ENCODE measurements at places on chromosomes 12 and 14.

DNA sequence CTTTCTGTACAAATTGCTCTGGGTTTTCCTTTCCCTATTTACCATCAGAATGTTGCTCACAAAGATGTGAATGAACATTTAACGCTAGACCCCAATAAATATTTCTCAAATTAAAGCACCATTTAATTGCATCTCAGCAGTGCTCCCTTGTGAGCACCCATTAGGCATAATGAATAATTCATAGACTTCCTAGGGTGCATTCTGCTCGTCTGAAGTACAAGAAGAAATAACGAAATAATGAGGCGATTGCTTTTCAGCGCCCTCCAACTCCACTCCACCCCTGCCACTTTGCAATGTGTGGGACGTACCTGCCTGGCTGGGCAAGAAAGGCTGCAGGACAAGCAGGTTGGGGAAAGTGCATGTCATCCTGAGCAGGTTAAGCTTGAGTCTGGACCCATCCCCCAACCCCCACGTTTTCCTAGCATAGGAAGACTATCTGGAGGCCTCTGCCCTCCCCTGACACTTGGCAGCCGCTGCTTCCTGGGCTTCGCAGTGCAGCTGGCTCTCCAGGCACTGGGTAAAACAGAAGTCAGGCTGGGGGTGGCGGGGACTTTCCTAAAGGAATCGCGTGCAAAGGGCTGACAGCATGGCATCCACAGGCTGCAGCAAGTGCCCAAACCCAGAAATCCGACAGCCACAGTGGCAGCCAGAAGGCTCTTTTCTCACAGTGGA lies 253.7 kb downstream of the DUSP6 start:
- DNase-seq, result no peak

DNA sequence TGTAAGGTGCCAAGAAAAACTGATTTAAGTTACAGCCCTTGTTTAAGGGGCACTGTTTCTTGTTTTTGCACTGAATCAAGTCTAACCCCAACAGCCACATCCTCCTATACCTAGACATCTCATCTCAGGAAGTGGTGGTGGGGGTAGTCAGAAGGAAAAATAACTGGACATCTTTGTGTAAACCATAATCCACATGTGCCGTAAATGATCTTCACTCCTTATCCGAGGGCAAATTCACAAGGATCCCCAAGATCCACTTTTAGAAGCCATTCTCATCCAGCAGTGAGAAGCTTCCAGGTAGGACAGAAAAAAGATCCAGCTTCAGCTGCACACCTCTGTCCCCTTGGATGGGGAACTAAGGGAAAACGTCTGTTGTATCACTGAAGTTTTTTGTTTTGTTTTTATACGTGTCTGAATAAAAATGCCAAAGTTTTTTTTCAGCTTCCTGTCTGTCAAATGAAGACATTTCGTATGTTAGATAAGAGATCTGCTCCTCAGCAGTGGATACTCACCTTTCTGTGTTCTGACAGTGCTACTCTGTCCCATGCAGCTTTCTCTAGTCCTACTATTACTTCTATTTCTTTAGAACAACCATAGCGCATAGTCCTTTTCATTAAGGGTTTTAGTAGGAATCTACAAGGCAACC lies 1.2 kb upstream of the PA2G4 start:
- no peak for DNase-seq

DNA sequence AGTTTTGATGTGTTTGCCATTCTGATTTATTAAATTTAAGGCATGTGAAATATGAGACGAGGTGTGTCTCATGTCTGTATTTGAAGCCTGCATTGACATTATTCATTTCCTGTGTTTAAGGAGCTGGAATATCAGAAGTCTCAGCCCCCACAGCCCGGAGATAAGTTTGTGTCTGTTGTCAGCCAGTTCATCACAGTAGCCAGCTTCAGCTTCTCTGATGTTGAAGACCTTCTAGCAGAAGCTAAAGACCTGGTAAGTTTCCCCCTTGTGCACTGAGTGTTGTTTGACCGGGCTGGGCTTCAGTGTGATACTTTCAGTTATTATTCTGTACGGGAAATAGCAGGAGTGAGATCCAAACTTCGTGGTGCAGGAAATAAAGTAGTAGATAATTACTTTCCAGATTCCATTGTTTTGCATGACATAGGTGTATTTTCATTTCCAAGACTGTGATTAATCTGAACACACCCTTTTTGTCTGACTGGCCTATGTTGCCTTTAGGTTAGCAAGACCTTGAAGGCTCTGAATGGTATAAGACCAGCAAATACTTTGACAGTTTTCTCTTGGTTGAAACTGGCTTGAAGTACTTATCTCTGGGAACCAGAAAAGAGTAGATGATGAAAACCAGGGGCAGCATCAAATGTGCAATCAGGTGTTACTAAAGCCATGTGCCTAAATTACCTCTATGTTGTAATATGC lies 101.5 kb downstream of the GPR135 start:
- DNase-seq, result no peak

- no peak for DNase-seq
Measured at GRCh38 chr14:74333909-74334308, 14.4 kb upstream of the VRTN start.

GRCh38 chr12:132649226-132649945 lies 30.8 kb downstream of the P2RX2 start:
- DNase-seq, result no peak

Data from COR-L47 (cell line).